Stimulated activated CD4-positive, alpha-beta T cell treated with anti-CD3 and anti-CD28 coated beads, Interleukin-15, amount 100 ng/mL, for 1 hour (primary cell): ENCODE measurements at places on chromosomes 1 and 21.

DNA sequence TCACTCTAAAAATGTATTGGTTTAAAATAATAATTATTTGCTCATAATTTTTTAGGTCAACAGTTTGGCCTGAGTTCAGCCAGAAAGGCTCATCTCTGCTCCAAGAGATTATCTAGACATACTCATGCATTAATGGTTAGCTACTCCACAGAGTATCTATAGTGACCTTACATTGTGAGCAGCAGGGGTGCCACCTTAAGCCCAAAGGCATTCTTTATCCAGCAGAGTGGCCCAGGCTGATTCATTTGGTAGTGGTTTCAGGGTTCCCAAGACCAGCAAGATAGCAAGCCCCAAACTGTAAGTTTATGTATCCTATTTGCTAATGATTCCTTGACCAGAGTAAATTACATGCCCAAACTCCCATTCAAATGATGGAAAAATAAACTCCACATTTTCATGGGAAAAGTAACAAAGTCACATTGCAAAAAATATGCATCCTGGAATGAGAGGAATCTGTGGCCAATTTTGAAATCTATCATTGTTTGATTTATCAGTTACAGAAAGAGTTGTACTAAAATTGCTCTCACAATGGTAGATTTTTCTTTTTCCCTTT, 182.6 kb upstream of the KCNK2 start:
- no peak for DNase-seq

GRCh38 chr1:200081151-200081968, 53.9 kb downstream of the NR5A2 start:
- no peak for DNase-seq

- DNase-seq: no peak
These were observed 35.4 kb downstream of the AK2 start for GRCh38 chr1:33001282-33001681.

DNA sequence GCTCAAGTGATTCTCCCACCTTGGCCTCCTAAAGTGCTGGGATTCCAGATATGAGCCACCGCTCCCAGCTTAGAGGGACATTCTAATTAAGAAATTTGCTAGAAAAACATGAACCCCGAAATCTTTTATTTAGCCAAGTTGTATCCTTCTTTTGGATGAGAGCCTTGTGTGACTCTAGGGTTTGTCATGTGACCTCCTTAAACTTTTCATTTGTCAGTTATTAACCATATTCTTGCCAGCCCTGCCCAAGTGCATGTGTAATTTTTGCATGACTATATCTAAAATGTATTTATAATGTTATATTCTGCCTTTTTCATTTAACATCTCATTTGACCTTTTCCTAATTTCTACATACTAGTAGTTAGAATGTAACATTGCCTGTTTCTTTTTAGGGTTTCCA, 1.9 kb downstream of the UTP25 start:
- no peak for DNase-seq

GRCh38 chr21:28751176-28751575, 241.5 kb downstream of the LTN1 start:
- DNase-seq: no peak

GRCh38 chr1:246199086-246199645, 307.9 kb downstream of the SMYD3 start:
- no peak for DNase-seq

DNA sequence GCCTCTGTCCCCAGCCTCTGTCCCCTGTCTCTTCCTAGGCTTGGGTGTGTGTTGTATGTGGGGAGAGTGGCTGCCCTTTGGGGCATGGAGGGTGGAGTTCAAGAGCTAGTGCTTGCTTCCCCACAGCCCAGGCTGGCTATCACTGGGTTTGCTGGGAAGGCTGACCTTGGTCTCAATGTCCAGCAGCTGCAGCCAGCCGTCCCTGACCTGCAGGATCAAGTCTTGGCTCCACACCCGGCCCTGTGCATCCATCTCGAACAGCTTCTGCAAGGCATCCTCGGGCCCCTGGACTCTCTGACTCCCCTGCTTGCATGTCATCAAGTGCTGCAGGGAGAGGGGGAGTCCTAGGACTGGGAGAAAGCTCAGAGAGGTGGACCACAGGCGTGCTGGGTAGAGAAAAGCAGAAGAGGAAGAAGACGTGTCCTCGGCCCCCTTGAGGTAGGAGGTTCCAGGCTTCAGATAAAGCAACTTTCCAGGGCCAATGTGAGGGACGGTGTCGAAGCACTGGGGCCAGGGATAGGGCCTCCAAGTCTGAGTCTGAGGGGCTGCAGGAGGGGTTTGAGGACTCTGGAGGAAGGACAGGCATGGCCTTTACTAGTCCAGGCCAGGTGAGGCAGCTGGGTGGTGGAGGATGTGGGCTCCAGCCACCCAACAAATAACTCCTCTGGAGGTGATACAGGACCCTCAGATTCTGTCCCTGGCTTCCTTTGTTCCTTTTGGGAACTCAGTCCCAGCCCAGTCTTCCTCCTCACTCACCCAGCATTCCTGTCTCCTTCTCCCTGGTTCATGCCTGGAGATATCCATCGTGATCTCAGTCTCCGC, 4.0 kb downstream of the EPS8L3 start:
- no peak for DNase-seq

- no peak for DNase-seq
These were observed 72.1 kb downstream of the VPS26C start for GRCh38 chr21:37195059-37195458.

DNA sequence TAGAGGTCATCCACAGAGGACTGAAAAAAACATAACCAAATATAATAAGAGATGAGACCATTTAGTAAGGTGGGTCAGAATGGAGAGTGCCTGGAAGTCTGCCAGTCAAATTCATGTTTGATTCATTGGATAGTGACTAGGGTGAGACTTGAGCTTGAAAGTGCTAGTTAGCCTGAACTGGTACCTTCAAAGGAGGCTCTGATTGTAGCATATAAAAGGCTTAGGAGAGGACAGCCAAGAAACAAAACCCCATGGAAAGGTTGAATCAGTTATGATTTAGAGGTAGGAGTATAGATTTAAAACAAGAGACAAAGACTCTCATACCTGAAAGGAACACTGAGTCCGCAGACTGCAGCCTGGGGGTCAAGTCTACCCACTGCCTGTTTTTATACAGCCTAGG, 44.4 kb upstream of the LRRC8C start:
- DNase-seq: no peak

DNA sequence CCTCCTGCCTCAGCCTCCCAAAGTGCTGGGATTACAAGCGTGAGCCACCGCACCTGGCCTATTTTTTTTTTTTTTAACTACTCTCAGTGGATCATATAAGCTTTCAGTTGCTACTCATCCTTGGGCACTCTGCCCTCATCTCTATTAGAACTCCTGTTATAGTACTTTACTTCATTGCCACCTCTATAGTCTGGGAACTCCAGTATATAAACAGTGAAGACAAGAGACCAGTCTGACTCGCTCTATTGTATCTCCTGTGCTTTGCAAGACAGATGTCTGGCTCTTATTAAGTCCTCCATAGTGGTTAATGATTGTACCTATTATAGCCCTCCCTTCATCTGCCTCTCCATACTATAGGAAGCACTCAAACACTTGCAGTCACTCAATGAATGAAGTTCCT, 15.1 kb downstream of the KHDRBS1 start:
- DNase-seq: no peak

DNA sequence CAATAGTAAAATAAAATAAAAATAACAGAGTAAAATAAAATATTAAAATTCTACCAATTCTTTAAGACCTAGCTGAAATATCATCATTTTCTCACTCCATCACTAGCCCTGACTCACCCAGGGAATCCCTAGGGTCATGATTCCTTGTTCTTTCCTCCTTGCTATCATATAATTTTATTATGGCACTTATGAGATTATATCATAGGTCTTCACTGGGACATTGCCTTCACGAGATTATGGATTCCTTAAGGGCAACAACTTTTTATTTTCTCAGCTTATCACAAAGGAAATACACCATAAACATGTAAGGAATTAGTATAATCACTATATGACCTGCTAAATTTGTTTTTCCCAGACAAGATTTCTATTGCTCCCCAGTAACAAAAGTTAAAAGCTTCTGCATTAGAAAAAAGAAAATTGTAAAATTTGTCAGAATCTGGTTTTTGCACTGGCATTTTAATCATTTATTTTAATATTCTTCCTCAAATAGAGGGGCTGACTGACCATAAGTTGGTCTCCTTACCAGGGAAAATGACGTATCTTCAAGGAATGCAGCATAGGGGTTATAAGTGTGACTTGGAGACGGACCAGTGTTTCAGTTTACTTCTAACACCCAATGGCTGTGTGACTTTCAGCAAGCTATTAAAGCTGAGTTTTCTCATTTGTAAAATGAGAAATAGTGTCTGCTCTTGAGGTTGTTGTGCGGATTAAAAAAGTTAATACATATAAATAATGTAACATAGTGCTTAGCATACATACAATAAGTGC, 8.8 kb upstream of the CLCA4 start:
- DNase-seq: no peak

DNA sequence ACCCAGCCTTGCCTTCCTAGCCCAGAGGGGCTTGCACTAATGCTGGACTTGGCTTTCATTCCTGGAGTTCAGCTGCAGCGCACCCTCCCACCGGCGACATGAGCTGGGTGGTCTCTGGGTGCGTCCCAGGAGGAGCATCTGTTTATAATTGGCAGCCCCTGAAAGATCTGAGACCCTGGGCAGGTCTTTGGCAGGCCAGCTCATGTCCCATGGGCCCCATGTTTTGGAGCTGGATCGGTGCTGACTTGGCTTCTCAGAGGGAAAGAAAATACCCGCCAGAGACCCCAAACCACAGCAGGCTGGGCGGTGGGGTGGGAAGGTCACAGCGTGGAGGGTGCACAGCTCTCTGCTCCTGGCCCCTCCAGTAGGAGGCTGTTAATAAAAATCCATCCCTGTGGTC, 29.3 kb downstream of the DHRS3 start:
- no peak for DNase-seq

DNA sequence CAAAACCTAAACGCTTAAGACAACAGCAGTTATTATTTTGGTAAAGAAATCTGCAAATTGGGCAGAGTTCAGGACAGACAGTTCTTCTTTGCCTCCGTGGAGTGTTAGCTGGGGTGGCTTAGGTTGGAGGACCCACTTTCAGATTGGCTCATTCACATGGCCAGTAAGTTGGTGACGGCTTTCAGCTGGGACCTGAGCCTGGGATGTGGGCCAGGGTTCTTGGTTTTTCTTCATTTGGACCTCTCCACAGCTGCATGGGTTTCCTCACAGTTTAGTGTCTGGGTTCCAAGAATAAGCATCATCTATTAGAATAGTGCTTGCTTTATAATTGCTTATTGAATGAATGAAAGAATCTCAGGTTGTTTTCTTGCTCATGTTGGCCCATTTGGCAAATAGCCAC, 72.2 kb downstream of the ATF6 start:
- no peak for DNase-seq

DNA sequence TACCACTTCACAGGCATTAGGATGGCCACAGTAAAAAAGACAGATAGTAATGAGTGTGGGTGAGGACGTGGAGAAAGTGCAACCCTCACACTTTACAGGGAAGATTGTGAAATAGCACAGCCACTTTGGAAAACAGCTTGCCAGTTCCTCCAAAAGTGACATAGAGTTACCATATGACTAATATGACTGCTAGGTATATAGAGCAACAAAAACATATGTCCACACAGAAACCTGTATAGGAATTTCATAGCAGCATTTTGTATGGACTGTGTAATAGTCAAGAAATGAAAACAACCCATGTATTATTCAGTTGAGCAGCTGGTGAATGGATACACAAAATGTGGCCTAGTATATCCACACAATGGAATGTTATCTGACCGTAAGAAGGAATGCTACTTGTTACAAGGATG, 30.4 kb upstream of the LBR start:
- DNase-seq: no peak

- no peak for DNase-seq
These were observed 2.7 kb downstream of the CHI3L1 start for GRCh38 chr1:203183828-203184227.
